K562 (cell line): ENCODE measurements at places on chromosomes 12 and 14. TPM values are rescaled to one million over a fixed set of nuclear protein-coding genes. Genes with fewer than 3 reads are reported as not detected.

The DAO gene
- not detected in 2 replicates for total RNA-seq

The SLC25A47 gene
- total RNA-seq: 0.09 and 0.25 TPM in 2 replicates

The COCH gene
- 64.0 and 65.7 TPM in 2 replicates for total RNA-seq

The DCAF5 gene
- 16.9 and 20.2 TPM in 2 replicates for total RNA-seq

The EPS8 gene
- 0.22 and 0.44 TPM in 2 replicates for total RNA-seq

The HOXC10 gene
- 0.35 and 0.69 TPM in 2 replicates for total RNA-seq
